Stimulated activated CD8-positive, alpha-beta memory T cell treated with anti-CD3 and anti-CD28 coated beads, Interleukin-7, amount 100 ng/mL, for 1 hour (primary cell): ENCODE measurements at places on chromosomes 3 and 15.

- no peak for DNase-seq
Observed at GRCh38 chr3:11609481-11609880, 34.2 kb downstream of the VGLL4 start.

GRCh38 chr3:192923731-192924130 lies 6.1 kb upstream of the MB21D2 start:
- no peak for DNase-seq

DNA sequence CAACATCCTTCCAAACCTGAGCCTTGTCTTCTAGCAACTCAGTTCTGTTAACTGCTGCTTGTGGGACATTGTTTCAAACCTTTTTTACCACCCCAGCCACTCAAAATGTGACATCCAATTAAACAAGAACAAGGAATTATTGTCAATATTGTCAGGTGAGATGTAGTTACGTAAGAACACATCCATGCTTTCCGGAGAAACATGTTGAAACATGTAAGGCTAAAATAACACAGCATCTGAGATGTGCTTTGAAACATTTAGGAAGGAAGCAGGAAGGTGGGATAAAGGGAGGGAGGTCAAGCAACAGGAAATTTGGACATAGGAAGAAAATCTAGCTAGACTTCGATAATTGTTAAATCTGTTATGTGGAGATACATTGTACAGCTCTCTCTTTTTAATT lies 50.9 kb upstream of the PRICKLE2 start:
- no peak for DNase-seq

GRCh38 chr3:195133462-195133861 lies 137.5 kb downstream of the XXYLT1 start:
- DNase-seq: no peak

DNA sequence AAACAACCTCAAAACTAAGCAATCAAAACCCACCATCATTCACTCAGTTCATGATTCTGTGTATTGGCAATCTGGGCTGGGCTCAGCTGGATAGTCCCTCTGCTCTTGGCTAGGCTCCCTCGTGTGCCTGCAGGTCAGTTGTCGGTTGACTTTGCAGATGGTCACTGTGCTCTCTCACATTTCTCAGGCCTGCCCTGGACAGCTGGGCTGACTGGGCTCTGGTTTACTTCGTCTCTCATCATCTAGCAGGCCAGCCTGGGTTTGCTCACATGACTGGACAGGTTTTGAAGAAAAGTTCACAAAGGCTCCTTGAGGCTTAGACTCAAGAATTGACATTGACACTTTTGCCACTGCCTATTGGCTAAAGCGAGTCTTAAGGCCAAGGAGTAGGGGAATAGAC lies 105.0 kb upstream of the CTNNB1 start:
- DNase-seq: no peak

DNA sequence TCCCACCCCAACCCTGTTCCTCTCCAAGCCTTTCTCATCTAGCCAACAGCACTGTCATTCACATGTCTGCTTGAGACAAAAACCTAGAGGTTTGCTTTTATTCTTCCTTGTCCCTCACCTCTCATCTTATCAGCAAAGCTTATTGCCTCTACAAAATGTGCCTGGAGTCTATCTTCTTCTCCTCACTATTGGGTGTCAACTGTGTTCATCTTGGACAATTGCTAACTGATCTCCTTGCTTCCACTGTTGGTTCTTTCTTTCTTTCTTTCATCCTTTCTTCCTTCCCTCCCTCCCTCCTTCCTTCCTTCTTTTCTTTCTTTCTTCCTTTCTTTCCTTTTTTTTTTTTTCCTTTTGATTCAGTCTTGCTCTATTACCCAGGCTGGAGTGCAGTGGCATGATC lies 48.2 kb downstream of the FOXL2 start:
- DNase-seq: no peak

DNA sequence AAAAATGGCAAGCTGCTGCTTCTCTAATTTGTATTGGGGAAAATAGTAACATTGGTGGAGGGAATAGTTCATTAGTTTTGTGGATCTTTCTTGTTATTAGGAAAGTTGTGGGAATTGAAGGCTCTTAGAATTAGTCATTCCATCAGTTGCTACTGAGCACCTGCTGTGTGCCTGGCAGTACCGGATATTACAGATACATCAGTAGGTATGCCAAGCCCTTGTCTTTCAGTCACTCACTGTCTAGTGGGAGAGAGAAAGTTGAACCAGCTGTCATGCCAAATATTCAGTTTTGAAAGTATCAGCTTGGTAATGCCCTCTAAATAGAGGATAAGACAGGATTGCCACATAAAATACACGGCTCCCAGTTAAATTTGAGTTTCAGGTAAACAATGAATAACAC lies 32.5 kb downstream of the IGSF10 start:
- DNase-seq: no peak

DNA sequence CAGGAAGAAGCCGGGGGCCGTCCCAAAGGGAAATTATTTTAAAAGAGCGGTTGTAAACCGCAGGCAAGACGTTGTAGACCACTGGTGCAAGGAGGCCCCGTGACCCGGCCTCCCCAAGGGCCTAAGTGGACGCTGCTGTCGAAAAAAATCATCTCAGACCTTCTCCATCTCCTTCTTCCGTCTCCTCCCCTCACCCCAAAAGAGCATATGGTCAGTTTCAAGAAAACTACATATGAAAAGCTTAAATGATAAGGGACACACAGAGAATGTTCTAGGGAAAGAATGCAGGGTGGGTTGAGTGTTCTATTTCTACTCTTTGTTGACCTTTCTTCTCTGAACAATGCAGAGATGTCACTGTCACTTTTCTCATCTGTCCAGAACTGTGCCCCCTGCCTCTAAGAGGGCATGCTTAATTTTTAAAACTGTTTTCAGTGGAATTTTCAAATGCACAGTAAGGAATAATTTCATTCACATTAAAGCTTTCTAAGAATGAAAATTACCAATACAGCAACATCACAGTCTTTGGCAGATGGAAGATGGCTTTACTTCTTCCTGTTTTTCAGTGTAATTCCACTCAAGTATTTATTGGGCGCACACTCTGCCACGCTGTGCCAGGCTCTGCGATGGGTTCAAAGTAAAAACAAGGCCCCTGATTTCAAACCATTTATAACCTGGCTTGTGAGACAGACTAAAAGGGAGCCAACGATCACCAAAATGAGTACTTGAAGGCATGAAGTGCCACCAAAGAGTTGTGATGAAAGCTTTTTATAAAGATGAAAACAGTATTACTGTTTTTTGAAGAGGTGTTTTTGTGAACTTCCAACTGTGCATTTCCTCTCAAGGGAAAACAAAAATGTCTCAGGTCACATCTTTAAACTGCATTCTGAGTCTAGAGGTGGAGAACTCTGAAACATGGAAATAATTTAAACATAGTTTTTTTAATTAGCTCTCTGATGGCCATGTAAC lies 891 bp upstream of the TOP2B start:
- no peak for DNase-seq

- DNase-seq: no peak
Observed at GRCh38 chr3:347581-347980, 151.0 kb downstream of the CHL1 start.

DNA sequence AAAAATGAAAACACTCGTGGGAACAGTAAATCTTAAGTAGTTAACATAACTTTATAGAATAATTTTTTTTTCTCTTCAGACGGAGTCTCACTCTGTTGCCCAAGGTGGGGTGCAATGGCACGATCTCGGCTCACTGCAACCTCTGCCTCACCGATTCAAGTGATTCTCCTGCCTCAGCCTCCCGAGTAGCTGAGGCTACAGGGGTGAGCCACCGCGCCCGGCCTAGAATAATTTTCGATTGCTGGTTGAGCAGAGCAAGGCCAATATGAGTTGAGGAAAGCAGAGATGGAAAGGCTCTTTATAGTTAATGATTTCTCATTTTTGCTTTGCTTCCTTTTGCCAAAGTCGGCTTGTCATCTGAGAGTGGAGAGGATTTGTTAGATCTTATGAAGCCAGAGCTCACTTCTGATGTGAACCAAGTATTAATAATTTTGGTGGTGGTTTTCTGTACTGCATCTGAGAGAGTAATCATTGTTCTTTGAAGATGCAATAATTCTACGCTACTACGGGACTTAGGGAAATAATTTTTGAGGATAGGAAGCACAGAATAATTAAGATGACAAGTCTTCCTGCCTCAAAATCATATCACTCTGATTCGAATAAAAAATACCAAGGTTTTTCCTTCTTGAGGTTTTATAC lies 1.6 kb upstream of the GOLM2 start:
- DNase-seq: no peak

GRCh38 chr3:117131259-117131658 lies 421.7 kb downstream of the TUSC7 start:
- DNase-seq: no peak

DNA sequence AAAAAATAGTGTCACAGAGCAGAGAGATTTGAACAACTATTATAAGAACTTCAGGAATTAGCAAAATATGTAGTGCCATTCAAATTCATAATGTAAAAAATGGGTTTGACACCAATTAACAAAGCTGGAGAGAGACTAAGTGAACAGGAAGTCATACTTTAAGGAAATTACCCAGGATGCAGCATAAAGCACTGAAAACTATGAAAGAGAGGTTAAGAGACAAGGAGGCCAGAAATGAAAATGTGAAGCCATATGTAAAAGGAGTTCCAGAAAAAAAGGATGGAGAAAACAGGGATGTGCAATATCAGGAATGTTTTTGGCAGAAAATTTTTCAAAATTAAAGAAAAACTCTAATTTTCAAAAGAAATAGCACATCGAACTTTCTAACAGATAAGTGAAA lies 57.6 kb downstream of the SLCO2A1 start:
- DNase-seq: no peak

- DNase-seq: no peak
Observed at GRCh38 chr3:169354774-169355501, 308.6 kb downstream of the MECOM start.

DNA sequence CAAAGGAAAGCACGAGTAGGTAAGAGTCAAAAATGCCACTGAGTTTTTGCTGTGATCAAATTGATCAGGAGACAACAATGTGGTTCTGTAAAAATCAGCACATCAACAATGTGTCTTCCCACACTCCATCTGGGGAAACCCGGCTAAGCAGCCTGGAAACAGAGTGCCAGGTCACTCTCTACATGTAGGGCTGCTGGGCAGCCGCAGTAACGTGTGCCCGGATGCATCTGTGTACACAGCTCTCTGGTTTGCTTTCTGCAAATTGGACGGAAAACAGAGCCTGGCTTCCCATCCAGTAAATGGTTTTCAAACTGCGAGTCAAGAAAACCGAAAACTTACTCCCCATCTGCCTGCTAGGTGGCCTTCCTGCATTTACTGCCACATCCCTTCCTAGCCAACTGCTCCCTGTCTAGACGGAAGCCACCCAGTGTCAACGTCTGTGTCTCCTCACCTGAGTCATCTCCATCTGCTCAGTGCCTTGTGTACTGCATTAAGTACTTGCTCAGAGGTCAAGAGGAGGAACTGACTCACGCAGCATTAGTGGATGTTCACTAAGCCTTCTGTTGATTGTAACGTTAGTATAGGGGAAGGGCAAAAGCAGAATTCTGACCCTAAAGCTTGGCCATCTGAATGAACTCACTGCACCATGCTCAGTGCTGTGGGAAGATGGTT lies 124.1 kb downstream of the TJP1 start:
- DNase-seq: no peak

GRCh38 chr15:69798481-69799250 lies 299.1 kb downstream of the TLE3 start:
- DNase-seq: no peak

DNA sequence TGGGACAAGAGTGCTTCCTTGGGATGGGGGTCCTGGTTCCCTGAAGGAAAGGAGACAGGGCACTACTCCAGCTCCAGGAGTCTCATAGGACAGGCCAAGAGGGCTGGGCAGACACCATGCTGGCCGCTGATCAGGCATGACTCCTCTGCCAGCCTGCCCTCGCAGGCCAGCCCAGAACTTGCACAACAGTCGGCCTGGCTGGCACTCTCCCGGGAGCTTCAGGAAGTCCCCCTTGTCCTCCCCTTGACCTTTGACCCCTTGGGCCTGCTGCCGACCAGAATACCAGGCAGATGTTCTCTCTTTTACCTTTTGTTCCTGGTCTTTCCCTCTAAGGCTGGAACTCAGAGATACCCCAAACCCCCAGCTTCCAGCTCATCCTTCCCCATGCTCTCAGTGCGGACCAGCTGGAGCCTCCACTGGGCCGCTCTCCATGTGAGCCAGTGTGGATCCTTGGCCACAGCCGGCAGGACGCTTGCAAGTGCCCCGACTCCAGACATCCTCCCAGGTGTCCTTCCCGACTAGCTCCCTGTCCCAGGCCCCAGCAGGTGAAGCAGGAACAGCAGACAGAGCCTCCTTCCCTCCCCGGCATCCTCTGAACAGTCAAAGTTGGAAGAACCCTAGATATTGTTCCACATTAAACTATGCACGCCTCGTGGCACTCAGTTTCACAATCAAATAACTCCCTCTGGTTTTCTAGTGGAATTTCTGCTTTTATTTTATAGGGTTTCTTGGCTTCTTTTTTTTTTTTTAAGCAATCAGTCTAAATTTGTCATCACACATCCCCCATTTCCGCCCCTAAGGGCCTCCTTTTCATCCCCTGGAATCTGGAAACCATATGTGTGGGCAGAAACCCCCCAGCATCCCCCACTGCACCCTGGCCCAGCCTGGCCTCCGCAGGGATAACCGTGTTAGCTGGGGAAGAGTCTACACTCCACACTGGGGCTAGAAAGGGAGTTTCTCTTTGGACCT lies 15.7 kb downstream of the VPS18 start:
- DNase-seq: no peak

GRCh38 chr15:43872416-43873020 lies 45.7 kb downstream of the WDR76 start:
- DNase-seq: no peak

GRCh38 chr3:118809696-118810498 lies 224.7 kb downstream of the IGSF11 start:
- no peak for DNase-seq

GRCh38 chr15:63157891-63158431 lies 684 bp upstream of the RPS27L start:
- DNase-seq: no peak

DNA sequence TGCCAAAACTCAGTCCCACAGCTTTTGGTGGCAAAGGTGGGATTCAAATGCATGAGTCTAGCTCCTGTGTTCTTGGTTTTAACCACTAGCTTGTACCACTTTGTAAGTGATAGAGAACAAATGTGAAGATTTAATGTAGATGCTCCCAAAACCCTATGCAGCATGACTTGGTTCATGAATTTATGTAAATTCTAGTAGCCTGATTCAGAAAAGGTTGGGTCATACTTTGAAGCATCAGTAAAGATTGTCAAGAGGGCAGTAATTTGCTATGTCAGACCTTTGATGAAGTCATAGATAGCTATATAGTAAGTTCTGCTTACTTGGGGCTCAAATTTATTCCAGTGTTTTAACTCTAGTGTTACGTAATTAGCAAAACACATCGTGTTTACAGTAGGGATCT lies 75.6 kb downstream of the VPS8 start:
- DNase-seq: no peak

DNA sequence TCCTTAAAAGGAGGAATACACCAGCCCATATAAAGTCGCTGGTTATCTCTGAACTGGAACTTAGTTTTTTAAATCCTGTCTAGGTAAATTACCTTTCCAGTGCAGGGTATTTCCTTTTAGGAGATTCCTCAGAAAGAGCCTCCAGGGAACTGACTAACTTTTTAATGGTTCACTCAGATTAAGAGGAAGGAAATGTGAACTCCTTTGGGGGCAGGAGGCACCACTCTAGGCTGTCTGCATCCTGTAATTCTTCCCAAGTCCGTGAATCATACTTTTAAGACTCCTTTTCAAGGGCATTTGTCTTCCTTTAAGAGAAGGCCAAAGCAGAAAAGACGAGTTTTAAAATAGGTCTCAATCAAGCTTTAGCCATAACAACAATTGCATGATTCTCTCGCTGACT lies 871.2 kb upstream of the NR2F2 start:
- DNase-seq: no peak
